ENCODE measurements at places on chromosomes 16 and 17.

DNA sequence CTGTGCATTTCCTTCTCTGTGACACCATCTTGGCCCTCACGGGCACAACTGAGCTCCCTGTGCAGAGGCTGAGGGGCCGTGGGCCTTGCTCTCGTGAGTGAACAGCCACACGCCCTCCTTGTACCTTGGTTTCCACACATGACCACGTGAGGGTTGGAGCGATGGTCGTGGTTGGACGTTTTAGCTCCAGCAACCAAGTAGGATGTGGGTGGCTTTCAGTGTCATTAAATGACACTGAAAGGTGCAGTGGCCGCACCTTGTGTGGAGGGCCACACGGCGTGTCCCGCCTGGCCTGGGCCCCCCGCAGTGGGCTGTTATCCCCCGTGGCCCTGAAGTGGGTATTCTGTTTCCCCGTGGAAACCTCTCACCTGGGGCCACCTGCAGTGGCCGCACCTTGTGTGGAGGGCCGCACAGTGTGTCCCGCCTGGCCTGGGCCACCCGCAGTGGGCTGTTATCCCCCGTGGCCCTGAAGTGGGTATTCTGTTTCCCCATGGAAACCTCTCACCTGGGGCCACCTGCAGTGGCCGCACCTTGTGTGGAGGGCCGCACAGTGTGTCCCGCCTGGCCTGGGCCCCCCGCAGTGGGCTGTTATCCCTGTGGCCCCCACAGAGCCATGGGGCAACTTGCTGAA, 28.2 kb downstream of the ACSF3 start:
- no peak for DNase-seq

GRCh38 chr17:40866838-40867237, at the start of gene KRT12:
KRT12 (minus strand) TSS chr17:40867223; CDS start chr17:40867186, 37 bp downstream.
- DNase-seq = no peak

DNA sequence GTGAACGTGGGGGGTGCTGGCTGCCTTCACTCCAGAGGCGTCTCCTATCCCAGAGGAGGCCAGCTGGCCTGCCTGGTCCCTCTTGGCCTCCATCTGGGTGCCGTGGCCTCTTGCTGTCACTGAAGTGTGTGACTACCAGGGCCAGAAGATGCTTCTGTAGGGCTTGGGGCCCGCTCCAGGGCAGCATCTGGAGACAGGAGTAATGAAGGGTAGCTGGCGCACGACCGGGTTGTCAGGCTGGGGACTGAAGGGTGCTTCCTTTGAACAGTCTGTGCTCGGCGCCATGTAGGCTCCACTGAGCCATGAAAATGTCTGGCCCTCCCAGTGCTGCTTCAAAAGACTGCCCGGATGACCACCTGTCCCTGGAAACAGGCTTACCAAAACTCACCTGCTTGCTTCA, 31.3 kb downstream of the ASIC2 start:
- no peak for DNase-seq

- peak; percentile 41 for DNase-seq
Measured at GRCh38 chr17:49861150-49861884, 13.4 kb upstream of the TAC4 start.

- no peak for DNase-seq
Measured at GRCh38 chr17:73711184-73711583, 66.9 kb upstream of the SDK2 start.

- peak; percentile 29 for DNase-seq
Measured at GRCh38 chr16:89122322-89122851, 28.7 kb downstream of the ACSF3 start.

DNA sequence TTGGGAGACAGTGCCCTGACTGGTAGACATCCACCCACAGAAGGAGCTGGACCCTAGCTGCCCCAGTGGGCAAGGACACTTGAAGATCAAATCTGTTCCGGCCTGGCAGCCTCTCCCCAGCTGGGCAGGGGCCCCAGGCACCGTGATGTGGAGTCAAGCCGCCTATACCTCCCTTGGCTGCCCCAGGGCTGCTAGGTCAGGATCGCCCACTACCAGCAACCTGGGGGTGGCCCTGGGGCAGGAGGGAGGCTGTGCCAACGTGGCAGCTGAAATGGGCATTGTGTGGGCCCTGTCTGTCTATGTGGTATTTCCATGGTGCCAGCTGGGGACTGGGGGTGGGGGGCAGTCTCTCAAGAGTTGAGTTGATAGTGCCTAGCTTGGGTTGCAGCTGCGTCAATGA, 941 bp downstream of the PDK2 start:
- no peak for DNase-seq

- DNase-seq = no peak
Measured at GRCh38 chr16:12288537-12289174, 312.1 kb downstream of the SNX29 start.

DNA sequence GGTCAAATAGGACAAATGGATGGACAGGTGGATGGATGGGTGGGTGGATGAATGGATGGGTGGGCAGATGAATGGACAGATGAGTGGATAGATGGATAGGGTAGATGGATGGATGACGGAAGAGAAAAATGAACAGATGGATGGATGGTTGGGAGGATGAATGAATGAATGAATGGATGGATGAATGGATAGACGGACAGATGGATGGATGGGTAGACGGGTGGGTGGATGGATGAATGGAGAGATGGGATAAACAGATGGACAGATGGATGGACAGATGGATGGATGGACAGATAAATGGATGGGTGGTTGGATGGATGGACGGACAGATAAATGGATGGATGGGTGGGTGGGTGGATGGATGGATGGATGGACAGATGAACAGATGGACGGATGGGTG, 232.8 kb downstream of the GRIN2A start:
- no peak for DNase-seq

DNA sequence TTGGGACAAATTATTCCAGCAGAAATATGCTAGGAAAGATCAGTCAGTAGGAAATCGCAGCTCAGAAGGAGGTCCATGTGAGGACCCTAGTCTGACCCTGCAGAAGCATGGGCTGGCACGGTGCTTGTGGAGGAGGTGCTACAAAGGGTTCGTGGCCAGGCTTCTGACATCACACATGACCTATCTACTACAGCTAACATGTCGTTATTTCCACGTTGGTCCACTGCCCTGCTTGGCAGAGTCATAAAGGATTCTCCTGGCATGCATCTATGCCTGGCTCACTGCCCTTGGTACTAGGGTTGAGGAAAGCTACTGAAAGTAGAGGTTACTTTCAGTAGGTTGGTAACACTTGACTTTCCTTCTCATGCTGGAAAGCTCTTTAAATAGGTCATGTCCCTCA, 118.1 kb upstream of the SHISA6 start:
- no peak for DNase-seq

DNA sequence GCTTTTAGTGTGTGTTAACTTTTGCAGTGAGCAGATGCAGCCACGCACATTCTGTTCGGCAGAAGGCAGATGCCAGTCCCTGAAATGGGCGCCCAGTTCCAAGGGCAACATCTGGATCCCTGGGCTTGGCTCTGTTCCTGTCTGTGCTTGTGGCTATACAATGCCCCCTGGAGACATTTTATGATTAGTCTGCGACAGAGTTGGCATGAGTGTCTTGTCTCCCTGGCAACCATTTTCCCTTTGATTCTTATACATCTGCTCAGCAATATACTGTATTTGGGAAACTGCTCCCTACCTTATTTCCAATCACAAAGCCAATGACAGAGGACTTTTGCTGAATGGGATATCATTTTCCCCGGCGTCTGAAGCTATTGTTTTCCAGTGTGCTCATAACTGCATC, 1629.5 kb upstream of the GOT2 start:
- no peak for DNase-seq

- DNase-seq = peak; percentile 39
Measured at GRCh38 chr17:19766421-19767270, 18.5 kb upstream of the ALDH3A1 start.

DNA sequence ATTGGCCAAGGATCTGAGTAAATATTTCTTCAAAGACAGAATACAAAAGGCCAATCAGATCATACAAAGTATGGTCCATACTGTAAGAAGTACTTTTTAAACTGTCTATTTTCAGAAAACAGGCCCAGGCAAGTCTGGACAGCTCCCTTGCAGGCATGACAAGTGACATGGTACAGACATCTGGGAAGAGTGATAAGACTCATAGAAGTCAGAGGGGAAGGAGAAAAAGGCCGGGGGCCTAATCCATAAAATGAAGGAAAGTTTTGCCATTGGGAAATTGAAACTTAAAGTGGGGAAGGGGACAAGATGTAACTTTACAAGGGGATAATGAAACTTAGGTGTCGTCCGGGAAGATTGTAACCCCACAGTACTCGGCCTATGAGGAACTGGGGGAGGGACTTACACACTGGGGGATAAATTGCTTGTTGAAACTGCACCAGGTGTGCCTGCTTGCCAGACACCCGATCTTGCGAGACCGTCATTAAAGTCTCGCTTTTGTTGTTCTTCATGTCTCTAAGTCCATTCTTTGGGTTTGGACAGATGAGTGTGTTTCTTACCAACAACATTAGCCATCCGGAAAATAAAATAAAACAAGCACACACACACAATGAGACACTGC, 684.0 kb downstream of the CDH11 start:
- no peak for DNase-seq

DNA sequence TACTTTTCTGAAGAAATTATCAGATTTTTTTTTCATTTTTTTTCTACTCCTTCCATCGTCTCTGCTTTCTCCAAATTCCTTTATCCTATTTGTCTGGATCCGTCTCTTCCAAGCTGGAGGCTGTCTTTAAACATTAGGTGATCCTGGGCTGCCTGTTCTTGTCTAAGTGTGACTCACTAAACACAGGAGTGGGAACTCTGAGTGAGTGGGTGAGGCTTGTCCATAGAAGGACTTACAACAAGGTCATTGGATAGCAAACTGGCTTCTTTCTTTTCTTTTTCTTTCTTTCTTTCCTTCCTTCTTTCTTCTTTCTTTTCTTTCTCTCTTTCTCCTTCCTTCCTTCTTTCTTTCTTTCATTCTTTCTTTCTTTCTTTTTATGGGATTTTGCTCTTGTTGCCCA, 18.2 kb downstream of the ALOX15 start:
- DNase-seq = no peak

GRCh38 chr16:10827691-10828341, 9.2 kb upstream of the TVP23A start:
- no peak for DNase-seq

DNA sequence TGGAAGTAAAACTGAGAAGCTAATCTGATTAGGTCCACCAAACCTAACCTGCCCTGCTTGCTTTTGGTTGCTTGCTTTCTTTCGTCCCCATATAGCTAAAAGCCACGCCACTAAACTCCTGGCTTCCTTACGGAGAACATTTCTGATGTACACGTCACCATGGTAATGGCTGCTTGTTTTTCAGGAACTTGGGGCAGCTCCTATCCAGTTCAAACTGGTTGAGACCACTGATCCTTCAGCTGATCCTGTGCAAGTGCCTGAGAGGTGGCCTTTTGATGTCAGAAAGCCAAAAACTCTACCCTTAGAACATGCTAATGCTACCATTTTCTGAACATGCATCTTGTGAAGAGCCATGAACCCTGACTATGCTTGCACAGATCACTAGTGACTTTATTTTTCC, 14.4 kb upstream of the DHRS7C start:
- no peak for DNase-seq

DNA sequence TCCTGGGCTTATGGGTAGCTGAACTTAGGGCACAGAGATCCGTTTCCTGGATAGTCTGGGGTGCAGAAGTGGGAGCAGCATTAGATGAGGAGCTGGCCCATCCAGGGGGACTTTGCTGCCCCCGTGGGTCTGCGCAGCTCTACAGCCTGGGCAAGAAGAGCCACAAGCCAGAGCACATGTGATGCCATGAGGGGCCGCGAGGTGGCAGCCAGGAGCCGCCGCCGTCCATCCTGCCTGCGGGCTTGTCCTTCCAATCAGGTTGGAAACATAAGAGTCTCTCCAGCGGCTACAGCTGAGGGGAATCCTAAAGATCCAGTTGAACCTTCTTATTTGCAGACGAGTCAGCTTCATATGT, 21.9 kb downstream of the C1QTNF1 start:
- peak; percentile 44 for DNase-seq

DNA sequence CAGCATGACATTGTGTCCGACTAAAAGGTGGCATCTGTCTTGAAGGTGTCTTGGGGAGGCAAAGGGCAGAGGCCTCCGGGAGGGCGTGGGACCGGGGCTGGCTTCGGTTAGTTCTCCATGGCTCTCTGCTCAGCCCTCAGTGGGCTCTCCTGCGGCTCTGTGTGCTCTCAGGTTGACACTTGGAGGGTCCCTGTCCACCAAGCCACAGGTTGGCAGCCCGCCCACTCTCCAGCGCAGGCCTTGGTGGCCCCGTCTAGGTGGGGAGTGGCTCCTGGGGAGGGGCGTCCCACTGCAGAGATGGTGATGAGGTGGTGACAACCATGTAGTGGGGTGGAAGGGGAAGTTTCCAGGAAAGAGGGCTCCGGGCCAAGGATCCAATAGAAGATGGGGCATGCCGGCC, 31.6 kb downstream of the ADGRG5 start:
- DNase-seq = no peak

DNA sequence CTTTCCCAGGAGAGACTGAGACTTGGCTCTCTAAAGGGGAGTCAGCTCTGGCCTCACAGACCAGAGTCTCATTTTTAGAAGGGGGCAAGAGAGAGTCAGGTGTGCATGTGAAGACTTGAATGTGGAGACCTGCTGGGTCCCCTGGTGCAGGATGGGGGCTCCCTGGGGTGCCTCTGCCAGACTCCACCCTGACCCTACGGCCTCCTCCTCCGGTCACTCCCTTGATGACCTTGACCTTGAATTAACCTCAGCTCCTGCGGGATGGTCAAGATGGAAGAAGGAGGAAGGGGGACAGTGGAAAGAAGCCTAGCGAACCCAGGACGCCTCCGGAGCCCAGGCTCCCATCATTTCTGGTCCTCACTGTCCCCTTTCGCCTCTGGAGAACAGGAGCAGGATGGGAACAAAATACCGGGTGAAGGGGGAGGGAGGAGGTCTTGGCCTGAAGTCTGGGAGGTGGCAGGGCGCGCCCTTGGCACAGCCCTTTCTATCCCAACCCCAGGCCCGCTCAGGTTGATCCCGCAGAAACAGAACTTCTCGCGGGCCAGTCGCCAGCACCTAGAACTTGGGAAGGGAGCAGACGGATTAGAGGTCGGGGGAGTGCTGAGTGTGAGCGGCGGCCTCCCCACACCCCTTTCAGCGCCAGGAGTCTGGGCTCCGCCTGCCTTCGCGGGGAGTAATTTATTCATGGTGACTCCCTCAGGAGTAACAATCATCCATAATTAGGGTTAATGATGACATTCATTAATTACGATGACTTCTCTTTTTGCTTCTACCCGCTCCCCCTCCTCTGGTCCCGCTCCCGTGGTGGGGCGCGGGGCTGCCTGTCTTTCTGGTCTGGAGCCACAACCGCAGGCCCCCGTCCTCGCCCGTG, 1.6 kb downstream of the STAC2 start:
- DNase-seq = no peak

DNA sequence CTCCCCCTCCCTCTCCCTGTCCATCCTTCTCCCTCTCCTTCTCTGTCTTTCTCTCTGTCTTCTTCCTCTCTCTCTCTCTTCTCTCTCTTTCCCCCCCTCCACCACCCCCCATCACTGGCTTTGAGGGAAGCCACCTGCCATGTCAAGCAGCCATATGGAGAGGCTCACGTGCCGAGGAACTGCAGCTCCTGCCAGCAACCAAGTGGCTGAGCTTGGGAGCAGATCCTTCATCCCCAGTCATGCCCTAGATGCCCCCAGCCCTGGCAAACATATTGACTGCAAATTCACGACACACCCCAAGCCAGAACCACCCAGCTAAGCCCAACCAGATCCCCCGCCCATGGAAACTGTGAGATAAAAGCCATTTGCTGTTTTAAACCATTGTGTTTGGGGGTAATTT, 40.9 kb upstream of the RBFOX3 start:
- no peak for DNase-seq

GRCh38 chr17:61144617-61145564, 254.8 kb upstream of the TBX2 start:
- no peak for DNase-seq
